Kidney epithelial cell (primary cell): ENCODE measurements at places on chromosomes 2 and 18.

GRCh38 chr2:69170661-69171060 is 157.7 kb downstream of the ANTXR1 start:
- no peak for DNase-seq

DNA sequence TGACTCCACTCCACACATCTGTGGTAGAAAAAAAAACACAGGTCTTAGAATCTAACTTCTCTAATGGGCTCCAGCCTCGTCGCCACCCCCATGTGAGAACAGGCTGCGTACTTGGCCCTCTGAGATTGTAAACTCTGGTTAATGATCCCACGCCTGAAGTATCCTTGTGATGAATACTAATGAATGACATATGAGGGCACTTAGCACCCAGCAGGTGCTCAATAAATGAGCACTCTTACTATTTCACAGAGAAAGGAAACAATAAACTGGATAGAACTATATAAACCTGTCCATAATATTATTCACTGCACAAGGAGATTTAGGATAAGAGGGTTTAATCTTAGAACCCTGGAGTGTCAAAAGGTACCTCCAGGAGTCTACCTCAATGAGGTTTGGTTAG is 310.1 kb upstream of the HNRNPA3 start:
- no peak for DNase-seq

- DNase-seq = no peak
Measured at GRCh38 chr2:23294238-23294637, 90.7 kb upstream of the KLHL29 start.

- no peak for DNase-seq
Measured at GRCh38 chr2:238954841-238955591, 107.1 kb downstream of the TWIST2 start.

GRCh38 chr2:10238396-10238795 is 64.3 kb upstream of the HPCAL1 start:
- no peak for DNase-seq

- DNase-seq = no peak
Measured at GRCh38 chr2:86441392-86441881, 266 bp downstream of the KDM3A start.

DNA sequence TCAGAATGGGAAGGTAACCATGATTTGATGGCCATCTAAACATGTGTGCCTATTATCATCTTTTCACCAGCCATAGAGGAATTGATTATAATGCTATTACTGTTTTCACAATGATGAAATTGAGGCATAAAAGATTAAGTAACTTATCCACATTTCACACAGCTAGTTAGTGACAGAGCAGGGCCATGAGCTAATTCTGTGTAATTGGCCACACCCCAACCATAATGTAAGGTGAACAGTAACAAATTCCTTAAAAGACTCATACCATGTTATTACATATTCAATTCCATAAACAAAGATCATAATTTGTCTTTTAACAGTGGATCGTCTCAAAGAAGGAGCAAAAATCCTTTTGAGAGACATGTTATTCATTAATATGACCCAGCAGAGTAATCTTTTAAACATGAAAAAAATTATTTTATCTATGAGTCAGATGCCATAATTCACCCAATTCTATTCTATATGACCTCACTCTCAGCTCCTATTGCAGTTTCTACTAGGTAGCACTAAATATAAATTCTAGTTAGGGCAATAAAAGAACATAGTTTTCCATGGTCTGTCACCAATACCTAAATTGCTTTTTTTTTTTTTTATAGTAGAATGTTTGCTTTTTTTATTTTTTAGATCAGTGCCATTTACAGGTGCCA is 475.8 kb upstream of the SLC39A10 start:
- DNase-seq = no peak

DNA sequence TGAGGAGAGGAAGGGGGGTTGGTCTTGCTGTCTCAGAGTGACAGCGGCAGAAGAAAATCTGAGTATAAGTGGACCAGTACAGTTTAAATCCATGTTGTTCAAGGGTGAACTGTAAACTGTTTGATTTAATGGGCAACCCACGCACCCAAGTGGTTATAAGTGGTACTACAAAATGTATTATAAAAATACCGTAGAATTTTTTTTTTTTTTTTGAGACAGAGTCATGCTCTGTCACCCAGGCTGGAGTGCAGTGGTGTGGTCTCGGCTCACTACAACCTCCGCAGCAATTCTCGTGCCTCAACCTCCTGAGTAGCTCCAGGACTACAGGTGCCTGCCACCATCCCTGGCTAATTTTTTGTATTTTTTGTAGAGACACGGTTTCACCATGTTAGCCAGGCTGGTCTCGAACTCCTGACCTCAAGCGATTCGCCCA is 2.1 kb upstream of the CHCHD5 start:
- DNase-seq = peak; percentile 25

GRCh38 chr2:240586919-240587800 is 626 bp downstream of the CAPN10 start:
- no peak for DNase-seq
